ENCODE measurements at places on chromosomes 5 and 9.
A peak's percentile ranks its signal among the peaks of the same experiment; 100 is the strongest.

DNA sequence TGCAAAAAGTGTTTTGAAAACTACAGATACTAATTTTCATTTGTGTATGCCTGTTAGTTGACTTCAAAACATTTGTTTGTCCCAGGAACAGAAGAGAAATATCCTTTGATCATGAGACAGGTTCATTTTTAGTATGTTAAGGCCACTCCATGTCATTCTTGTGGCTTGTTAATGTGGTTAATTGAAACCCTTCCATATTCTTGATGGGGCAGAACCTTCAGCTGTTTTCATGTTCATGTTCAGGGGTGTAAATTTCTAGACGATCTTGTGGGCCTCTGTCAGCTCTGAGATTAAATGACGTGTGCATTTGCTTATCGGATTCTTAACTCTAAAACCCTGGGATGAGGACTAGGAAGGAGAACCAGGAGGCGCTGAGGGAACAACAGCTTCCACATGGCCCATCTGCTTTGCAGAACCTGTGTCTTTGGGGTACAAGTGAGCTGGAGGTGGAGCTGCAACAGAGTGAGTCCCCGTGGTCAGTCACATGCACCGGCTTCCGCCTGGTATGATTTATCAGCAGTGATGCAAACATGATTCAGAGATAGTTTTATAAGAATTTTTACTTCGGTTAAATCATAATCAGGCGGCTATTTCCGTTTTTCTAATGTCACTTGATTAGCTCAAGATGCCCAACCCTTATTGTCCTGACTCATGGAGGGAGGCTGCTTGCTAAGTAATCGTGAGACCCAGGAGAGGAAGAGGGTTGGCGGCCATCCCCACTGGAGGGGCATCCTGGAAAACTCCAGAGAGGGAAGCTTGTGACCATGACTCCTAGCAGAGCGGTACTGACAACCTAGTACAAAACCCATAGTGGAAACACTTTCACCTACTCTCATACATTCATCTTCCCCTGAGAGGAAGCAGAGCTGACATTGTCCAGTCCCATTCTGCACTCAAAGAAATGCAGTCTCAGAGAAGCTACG is 138.4 kb downstream of the C9orf152 start:
- no peak for DNase-seq

DNA sequence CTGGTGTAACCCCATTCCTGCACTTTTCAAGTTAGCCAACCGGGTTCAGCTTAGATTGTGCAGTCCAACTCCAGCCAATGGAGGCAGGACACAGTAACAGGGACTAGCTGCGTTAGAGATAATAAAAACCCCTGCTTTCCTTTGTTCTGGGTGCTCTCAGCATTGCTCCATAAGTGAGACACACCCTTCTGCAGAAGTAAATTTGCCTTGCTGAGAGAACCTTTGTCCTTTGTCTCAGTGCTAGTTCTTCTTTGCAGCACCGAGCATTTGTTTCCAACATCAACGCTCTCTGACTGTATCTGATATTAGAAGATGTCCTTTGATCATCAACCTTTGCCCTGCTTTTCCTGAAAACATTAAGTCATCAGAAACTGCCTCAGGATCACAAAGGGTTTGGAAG is 169.5 kb upstream of the OR13F1 start:
- DNase-seq, result no peak

DNA sequence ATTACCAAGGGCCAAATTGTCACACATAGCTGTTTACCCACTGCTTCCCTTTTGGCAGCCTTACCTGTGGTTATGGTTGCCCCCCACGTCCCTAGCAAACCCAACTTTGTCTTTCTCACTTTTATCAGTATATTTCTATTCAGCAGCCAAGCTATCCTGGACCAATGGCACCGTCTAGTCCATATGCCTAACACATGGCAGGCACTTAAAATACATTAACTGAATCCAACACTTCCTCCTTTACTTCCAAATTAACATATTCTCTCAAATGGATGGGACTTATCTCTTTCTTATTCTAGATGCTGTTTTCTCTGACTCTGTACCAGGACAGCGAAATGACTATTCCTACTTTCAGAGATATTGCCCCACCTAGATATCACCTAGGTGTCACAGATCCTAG is 50.9 kb upstream of the SLC44A1 start:
- DNase-seq, result no peak

DNA sequence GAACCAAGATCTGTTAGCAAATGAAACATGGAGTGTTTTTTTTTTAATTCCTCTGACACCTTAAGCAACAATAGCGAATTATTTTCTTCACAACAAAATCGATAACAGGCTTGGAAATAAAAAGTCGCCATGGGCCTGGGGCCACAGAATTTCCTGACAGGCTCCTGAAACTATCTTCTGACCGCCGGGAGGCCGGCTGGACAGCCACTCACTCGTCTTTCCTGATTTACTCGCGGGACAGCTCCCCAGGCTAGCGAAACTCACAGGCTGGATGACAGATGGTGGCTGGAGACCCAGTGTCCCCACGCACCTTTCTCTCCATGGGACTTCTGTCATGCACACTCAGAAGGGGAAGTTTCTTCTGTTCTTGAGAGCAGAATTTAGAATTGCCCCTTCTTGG is 143.3 kb upstream of the IRX2 start:
- DNase-seq, result no peak

- no peak for DNase-seq
Measured at GRCh38 chr5:158212237-158212636, 353.3 kb upstream of the CLINT1 start.

DNA sequence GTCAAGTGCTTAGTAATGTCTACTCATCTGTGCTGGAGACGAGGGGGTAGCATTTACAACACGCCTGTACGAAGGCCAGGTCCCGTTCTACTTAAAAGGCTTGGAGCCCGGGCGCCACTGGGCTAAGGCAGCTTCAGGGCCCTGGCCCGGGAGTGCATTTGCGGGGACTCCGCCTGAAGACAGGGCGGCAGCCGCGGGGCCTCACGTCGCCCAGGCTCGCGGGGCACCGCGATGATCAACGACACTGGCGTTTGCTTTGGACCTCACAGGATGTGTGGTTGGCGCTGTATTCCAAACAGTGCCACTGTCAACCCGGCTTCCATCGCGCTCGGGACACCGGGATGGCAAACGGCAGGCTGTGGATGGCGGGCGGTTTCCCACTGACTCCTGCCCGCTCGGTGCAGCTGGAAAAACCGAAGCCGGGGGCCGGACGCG is 1.1 kb upstream of the TENT4A start:
- peak; percentile 39 for DNase-seq

Measured in HEK293T (cell line).